ENCODE measurements at places on chromosomes 1 and 21.

- DNase-seq: no peak
Observed at GRCh38 chr1:15465674-15466073, 9.1 kb downstream of the CELA2A start.

DNA sequence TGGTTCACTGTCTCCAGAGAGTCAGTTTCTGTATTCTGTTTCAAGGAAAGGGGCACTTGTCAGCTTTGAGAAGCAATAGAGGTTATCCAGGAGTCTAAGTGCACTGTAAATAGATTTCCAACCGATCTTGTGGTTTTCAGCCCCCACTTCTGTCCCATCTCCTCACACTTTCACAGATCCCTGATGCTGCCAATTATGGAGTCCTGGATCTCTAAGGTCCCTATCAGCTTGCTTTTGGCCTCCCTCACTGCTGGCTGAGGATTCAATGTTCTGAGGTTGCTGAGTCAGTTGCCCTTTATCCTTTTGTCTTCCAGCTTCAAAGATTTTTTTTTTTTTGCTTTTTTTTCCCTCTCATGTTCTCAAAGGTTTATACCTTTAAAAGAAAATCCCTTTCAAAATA lies 98.4 kb downstream of the DIRAS3 start:
- no peak for DNase-seq

GRCh38 chr1:155141749-155142148 lies 1.4 kb upstream of the DPM3 start:
- no peak for DNase-seq

GRCh38 chr1:9817734-9818133 lies 6.0 kb downstream of the CLSTN1 start:
- no peak for DNase-seq

DNA sequence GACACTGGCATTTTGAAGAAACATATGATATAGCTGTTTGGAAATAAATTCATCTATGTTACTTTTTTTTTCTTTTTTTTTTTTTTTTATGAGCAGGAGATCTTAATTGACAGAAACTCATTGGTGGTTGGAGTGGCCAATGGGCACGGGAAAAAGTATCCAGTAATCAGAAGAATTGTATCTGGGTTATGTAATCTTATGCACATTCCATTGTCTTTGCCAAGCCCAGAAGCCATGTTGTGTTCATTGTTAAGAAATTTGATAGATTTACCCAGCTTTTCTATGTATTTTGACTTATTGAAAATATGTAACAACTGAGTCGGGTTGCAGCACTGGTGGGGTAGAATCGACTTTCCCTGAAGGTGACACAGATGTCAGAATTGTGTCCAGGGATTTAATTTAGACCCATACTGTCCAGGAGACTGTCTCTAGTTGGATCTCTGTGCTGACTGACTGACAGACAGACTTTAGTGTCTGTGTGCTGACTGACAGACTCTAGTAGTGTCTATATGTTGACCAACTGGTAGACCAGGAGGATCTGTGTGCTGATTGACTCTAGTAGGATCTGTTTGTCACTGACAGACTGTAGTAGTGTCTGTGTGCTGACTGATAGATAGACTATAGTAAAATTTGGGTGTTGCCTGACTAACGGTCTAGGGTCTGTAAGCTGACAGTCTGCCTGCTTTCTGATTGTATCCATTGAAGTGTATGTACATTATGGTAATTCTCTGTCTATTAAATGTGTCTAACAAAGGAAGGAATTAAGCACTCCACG lies 12.3 kb upstream of the C4BPB start:
- DNase-seq: no peak

GRCh38 chr1:50110151-50110550 lies 1.4 kb downstream of the ELAVL4 start:
- DNase-seq: no peak

DNA sequence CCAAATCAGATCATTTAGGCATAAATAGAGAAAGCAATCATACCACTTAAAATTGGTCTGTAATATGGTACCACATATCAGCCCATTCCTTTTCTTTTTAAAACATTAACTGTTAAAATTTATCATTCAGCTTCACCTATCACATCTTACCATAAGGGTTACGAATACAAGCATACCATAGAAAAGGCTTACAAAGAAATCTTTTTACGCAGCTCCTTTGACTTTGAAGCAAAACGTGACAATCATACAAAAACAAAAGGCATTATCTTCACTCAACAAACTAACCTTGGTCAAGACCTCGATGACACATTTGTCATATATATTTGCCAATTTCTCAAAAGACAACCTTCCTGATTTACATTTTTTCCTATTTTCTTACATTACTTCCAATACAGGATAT lies 169.0 kb downstream of the SMYD3 start:
- no peak for DNase-seq

GRCh38 chr1:14929547-14930246 lies 223.8 kb upstream of the TMEM51 start:
- DNase-seq: no peak

DNA sequence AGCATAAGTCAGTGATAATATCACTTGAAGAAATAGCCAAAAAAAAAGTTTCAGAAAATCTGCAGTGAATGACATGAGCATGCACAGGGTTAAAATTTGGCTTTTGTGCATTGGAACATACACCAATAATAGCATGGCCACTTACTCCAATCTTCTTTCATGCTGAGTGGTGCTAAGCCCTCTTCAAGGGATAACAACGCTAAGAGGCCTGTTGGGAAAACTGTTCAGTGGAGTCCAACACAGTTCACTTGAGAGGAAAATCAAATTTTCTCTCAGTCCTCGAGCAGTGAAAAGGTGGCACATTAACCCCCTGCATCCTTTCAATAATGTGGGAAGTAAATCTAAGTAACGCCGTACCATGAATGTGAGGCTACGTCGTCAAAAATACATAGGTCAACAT lies 264.7 kb downstream of the SPATA17 start:
- no peak for DNase-seq

DNA sequence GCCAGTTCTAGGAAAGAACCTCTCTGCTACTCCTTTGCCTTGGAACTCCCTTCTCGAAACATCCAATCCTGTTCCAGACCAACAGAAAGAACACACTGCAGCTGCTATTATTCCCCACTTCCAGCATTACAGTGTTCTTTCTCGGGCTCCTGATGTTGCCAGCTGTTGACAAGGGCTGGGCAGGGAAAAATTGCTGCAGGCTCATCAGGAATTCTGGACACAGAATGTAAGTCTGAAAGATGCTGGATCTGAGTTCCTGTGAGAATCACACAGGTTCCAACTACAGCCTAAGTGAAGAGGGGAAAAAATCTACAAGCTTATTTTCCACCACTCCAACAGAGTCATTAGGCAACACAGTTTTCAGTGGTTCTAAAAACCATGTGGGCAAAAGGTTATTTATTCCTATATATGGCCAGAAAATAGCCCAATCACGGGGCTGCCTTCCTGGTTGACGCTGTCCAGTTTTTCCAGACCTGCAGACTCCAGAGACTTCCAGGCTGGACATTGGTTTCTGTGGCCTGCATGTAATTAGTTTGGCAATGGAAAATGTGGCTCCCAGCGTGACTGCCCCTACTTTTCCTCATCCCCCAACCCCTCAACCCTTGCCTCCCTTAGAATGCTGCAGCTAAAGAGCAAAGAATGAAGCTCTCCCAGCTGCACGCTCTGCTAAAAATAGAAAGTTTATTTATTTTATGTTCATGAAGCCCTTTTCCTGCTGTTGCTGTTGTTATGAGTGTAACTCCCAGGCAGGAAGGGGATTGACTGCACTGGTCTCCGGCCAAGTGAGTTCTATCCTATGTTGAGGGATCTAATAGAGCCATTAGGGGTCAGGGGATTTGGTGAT lies 8.3 kb upstream of the KIAA0040 start:
- no peak for DNase-seq

DNA sequence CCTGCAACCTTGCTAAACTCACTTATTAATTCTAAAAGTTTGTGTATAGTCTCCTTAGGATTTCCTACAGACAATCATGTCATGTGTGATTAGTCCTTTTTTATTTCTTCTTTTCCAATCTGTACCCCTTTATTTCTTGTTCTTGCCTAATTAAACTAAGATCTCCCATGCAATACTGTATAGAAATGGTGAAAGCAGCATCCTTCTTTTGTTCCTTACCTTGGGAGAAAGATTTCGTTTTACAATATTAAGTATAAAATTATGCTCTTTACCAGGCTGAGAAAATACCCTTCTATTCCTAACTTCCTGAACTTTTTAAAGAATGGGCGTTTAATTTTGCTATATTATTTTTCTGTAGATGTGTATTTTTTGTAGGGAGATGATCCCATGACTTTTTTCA lies 7.6 kb upstream of the COL18A1 start:
- no peak for DNase-seq

DNA sequence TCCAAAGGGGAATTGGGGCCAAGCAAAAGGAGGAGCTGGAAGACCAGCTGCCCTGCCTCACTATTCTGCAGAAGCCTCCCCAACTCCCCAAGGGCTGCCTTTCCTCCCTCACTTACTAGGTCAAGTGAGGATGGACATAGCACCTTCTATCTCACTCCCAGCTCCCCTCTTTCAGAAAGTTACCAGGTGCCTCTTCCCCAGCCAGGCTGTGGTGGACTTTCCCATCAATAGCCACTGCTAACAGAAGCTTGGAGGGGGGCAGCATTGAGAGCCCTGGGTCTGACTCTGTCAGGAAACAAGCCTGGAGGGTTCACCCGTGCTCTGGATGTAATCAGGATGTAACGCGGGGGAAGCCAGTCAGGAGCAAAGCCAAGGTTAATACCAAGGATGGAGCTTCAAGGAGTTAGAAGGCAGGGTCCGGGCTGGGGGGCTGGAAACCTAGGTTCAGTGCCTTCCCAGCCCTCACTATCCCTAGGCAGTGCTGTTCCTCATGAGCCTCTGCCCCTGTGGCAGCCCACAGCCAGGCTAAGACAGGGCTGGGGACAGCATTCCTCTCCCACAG lies 127.8 kb upstream of the NGF start:
- no peak for DNase-seq
